Globus pallidus (tissue), 1 donor: ENCODE measurements at places on chromosomes 6 and 20.

DNA sequence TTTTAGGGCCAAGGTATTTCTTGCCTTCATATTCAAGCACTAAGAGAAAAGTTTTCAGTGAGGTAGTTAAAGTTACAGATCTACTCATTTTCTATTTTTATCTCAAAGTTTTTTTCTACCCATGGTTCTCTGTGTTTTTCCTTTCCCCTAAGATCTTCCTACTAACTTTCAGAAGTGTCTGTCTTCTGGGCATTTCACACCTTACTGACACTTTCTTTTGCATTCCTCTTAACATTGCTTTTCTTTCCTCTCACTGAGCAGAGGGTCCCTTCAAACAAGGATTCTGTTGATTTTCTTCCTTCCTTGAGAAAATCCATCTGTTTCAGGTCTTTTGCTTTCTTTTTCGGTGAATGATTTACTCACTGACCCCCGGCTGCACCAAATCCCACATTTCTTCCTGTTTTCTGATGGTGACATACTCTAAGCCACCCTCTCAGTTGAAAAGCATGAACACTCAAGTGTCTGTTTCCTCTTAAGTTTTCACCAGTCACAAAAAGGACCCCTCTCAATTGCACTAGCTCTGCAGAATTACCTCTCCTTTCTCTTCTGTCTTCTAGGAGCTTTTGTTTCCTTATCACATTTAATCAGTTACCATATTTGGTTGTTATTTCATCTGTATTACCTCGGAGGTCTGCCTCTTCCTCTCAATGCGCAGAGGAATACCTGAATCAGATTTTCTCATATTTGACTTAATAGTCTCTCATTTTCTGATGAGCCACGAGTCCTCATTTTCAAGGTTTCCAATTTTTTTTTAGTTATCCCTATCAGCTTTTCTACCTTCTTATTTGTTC is 73.5 kb upstream of the RNF217 start:
- DNase-seq, result no peak

DNA sequence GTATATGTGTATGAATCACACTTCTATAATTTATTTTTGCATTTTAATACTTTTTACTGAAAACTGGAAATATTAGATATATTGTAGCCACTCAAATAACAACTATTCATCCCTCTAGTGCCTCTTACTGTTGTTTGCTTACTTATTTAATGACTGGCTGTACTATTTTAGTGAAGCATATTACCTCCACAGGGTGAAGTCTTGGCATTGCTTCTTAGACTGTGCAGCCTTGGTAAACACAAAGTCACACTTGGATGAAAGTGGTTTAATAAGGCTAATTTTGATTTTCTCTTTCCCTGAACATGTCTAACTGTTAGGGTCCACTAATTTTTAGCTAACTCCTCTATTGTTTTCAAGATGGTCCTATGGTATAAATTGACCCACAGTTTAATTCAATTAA is 1043.2 kb upstream of the ADGRB3 start:
- DNase-seq, result no peak

- DNase-seq, result no peak
These were observed 132.2 kb upstream of the SCGN start for GRCh38 chr6:25519856-25520255.

- no peak for DNase-seq
These were observed 304.9 kb upstream of the PRDM1 start for GRCh38 chr6:105781248-105781647.

DNA sequence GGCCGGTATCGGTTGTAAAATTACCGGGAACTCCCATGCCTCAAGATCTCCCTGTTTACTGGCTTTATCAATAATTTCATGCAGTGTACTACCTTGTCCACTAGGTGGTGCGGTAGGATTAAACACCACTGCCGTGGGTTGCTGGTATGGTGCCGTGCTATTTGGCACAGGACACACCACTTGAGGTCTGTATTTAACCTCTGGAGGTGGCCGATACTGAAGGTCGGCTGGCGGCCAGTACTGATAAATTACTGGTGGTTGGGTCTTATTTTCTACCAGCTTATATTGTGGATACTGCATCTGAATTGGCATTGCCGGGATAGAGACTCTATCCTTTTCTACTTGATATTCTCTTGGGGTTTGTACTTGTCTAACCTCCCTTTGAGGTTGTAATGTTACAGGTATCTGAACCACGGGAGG is 14.3 kb upstream of the PTCRA start:
- peak; percentile 78 for DNase-seq

GRCh38 chr6:26097268-26097875 is 10.1 kb downstream of the HFE start:
- peak; percentile 52 for DNase-seq

GRCh38 chr6:162358625-162359024 is 368.9 kb downstream of the PRKN start:
- DNase-seq, result no peak

DNA sequence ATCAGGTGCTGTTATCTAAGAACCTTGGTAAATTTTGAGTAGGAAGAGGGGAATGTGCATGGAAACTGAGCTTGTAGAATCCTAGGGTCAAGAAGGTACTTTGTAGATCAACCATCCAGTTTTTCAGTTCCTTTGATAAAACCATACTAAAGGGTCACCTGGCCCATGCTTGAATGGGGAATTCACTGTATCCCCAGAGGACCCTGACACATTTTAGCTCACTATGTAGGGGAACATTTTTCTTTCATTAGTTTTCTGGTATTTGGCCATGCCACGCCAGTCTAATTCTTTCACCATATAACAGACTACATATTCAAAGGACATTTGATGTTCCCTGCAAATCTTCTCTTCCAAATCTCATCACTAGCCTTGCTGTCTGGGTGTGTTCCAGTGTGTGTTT is 29.9 kb downstream of the LRRC1 start:
- DNase-seq, result no peak
